ENCODE measurements at places on chromosomes 16 and 17.

GRCh38 chr17:40645943-40646342 is 1.7 kb downstream of the SMARCE1 start:
- no peak for DNase-seq

GRCh38 chr16:23955088-23955487 is 119.3 kb downstream of the PRKCB start:
- no peak for DNase-seq

DNA sequence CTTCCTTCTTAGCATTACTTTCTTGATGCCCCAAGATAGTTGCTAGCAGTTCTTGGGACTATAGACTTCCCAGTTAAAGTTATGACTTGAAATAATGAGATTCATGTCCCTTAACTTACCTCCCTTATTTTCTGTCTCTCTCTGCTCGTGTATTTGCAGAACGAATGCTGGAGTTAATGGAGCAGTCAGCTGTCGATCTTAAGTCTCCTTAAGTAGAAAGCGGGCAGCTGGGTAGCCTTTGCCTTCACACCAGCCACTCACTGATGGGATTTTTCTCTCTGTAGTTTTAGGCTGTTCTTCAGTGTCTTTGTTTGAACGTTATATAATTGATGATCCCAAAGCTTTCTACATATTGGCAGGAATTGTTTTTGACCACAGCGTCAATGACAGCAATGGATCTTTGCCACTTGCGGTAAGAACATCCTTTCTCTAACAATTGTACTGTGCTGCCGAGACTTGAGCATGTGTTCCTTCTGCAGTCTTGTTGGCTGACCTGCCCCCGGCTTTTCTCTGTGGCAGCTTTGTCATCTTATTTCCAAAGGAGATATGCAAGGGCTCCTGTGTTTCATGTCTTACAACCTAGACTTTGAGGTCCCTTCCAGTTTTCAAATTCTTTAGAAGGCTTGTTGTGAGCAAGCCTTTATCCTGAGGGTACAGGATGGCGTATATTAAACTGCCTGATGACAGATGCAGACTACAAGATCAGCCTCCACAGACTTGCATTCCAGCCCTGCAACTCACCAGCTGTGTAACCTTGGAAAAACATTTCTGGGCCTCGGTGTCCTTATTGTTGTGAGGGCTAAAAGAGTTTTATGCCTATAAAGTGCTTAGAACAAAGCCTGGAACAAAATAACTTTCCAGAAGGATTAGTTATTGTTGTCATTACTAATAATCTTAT is 25.1 kb upstream of the ABCA3 start:
- no peak for DNase-seq

- DNase-seq: peak; percentile 57
Measured at GRCh38 chr17:1110862-1111598, 68.8 kb downstream of the ABR start.

DNA sequence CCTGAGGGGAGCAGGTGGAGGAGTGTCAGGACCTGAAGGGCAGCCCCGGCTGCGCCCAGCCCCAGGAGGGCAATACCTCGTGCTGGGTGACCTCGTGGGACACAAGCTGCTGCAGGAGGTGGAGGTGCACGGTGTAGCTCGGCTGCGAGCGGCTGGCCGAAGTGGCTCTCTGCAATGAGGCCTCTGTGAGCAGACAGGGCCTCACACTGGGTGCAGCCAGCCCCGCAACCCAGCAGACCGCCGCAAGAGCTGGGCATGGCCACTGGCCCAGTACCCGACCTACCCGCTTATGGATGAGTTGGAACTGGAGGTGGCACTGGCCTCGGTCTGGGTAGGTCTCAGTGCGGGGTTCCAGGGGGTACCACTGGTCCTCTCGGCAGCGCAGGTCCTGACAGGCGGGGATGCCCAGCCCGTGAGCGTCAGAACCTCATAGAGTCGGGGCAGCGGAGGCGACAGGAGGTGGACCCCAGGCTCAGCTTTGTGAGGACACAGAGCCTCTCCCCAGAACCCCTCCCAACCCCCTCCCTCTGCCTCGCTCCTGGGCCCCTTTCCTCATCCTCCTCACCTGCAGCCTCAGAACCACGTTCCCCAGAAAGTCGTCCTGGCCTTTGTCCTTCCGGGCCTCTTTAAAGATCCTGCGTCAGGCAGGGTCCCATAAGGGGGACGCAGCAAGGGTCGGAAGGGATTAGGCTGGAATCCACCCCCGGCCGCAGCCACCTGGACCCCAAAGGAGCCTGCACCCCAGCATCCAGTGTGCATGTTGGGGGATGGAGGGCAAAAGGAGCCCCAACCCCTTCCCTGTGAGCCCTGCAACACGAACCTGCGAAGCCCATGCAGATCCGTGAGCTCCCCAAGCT is 4.0 kb downstream of the UNC13D start:
- DNase-seq: no peak

DNA sequence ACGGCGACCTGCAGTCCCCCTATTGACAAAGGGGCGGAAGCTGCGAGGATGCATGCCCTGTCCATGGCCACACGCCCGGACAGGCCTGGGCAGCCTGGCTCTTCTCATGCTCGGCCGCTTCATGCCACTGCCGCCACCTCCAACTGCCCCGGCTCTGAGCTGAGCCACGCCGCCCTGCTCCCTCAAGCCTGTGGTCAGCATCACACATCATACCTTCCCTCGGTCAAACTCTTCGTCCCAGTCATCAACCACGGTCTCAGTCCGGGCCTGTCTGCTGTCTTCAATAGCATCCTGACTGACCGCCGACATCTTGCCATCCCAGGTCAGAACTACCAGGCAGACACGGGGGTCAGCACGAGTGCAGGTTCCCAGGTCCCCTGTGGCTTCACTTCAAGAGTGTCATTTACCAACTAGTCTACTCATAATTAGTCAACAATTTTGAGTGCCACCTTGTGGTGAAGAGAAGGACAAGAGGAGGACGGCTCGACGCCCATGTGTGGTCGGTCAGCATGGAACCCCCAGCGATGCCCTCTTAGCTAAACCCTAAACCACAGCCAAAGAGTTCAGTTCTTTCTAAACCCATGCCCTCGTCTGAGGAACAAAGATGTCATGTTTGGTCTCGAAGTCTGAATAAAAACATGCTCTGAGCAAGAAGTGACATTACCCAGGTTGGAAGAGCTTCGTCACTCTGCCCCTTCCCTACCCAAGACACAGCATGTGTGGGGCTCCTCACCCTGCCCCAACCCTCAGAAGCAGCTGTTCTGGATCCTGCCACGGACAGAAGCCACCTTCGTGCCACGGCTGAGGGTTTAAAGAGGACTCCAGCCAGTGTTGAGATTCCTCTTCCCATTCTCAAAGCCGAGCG is 16.9 kb upstream of the CYTH1 start:
- peak; percentile 31 for DNase-seq

DNA sequence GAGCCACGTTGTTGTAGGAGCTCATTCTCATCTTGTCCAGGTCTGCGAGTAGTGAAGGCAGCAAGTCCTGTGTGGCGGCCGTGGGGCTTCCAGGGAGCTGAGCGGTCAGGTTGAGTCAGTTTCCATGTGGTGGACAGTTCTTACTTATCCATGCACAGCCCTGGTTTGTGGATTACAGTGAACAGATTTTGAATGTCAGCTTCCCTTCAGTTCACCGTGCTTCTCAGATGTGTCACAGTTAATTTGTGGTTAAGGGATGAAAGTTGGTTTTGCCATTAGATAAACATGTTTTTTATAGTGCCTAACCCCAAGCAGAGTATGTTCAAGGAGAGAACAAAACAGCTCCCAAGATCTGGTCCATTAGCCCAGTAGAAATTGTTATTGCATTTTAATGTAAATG is 103.1 kb downstream of the RPTOR start:
- no peak for DNase-seq

- DNase-seq: no peak
Measured at GRCh38 chr16:85089525-85089924, 22.7 kb downstream of the CIBAR2 start.

DNA sequence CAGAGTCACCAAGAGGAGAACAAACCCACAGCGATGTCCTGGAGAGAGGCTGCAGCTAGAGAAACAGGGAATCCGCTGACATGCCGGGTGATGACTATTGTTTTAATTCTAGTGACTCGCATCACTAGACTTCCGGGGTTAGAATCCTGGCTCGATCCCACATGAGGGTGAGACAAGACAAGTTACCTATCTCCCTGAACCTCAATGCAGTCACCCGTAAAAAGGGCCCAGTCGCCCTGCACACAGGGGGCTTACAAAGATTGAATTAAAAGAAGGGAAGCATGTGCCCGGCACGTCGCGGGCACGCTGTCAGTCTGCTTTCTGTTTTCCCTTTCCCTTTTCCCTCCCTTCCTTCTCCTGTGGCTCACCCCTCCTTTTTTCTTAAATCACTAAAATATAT is 212.9 kb upstream of the FOXF1 start:
- no peak for DNase-seq

GRCh38 chr17:8444494-8444893 is 8.8 kb downstream of the NDEL1 start:
- DNase-seq: no peak
